ENCODE measurements at places on chromosomes 11 and 22.
A peak's percentile ranks its signal among the peaks of the same experiment; 100 is the strongest.

- no peak for DNase-seq
Observed at GRCh38 chr22:48237466-48238283, 1475.2 kb downstream of the TBC1D22A start.

- DNase-seq, result no peak
Observed at GRCh38 chr11:88042238-88042637, 133.0 kb downstream of the RAB38 start.

DNA sequence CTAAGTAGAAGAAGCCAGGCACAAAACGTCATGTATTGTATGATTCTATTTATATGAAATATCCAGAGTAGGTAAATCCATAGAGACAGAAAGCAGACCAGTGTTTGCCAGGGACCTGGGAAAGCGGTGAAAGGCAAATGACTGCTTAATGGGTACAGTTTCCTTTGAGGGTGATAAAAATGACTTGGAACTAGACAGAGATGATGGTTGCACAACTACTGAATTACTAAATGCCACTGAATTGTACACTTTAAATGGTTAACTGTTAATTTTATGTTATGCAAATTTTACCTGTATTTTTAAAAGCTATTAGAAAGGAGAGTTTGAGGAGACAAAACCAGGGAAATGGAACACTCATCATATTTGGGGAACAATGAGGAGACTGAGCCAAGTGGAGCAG lies 61.8 kb upstream of the USP47 start:
- DNase-seq, result no peak

DNA sequence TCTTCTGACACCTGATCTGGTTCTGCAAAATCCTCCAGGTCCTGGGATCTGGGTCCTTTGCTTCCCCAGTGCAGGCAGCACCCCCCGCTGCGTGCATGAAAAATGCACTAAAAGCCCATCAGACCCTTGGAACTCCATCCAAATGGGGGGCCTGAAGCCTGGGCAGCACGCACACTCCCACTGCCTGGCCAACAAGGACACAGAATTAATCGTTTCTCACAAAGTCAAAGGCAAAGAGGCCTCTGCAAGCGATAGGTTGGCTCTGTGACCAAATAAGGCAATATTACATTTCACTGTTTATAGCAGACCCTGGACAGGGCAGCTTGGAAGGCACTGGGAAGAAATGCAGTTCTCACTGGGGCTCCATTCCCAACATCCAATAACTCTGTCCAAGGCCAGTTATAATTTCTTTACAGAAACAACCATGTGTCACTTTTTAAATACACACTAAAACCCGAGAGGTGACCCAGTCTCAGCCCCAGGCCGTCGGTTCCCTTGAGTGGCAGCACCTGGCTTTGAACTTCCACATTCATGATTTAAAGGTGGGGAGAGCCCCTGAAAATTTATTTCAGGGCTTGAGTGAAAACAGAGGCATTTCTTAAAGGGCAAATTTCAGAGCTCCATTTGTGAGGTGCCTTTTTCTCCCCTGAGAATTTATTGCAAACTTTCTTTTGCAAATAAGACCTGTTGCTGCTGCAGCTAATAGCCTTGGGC lies 114.4 kb upstream of the ANO1 start:
- no peak for DNase-seq

- DNase-seq, result no peak
Observed at GRCh38 chr11:35629511-35629910, 11.3 kb downstream of the FJX1 start.

DNA sequence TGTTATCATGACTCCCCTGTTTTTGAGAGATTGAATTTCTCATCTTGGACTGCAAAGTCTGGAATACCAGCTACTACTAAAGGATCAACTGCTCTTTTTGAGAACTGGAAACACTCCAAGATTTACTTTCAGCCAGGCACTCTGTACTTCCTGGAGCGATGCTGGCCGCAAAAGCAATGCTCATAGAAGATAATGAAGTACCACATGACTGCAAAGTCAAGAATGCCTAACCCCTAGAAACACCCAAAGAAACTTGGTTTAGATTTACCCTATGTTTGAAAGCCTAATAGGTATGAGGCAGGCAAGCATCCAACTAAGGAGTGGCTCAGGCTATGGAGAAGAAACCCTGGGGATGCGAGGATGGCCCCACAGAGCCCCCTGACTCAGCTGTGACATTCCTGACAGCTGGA lies 47.7 kb upstream of the ARHGAP20 start:
- peak; percentile 65 for DNase-seq

DNA sequence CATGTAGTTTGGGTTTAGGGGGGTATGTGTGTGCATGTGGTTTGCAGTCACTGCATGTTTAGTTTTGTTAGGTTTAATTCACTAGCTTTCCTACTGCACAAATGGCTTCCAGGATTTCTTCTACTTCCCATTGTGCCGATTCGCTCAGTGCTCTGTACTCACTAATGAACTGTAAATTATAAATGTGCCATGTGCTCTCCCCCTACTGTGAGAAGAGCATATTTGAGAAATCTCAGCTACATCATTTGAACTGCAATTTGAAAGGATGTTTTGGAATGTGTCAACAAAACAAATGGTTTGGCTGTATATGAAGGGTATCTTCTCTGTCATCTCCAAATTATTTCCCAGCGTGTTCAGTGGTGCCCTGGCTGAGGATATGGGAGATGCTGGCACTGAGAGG lies 28.1 kb downstream of the CYB5R2 start:
- no peak for DNase-seq

DNA sequence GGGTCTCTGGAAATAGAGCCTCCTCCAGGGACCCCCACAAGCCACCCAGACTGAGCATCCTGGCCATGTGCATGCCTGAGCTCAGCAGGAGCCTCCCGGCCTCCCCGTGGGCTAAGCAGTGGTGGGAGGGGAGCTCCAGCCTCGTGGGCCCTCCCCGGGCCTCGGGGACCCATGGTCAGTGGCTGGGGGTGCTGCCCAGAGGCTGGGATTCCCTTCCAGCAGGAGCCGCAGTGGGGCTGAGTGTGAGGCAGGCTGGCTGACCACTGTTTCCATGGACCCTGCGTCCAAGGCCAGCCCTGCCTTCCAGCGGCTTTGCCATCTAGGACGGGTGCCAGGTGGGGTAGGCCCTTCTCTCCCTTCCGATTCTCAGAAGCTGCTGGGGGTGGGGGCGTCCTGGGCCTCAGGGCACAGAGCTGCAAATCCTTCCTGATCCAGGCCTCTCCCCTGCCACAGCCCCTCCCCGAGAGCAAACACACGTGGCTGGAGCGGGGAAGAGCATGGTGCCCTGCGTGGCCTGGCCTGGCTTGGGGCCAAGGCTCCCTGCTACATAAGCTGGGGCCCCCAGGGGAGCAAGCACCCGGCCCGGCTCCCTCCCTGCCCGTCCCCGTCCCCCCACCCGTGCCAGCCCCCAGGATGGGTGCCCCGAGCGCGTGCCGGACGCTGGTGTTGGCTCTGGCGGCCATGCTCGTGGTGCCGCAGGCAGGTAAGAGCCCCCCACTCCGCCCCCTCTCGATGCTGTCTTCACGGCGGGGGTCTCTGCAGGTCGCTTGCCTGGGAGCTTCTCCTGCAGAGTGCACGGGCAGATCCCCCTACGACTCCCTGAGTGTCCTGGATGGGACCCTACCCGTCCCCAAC lies at the start of gene MUC5B:
TSS of gene MUC5B (plus strand) at position 576 of the 855 bp plus-strand sequence. CDS start at position 634, 58 bp downstream.
- no peak for DNase-seq

DNA sequence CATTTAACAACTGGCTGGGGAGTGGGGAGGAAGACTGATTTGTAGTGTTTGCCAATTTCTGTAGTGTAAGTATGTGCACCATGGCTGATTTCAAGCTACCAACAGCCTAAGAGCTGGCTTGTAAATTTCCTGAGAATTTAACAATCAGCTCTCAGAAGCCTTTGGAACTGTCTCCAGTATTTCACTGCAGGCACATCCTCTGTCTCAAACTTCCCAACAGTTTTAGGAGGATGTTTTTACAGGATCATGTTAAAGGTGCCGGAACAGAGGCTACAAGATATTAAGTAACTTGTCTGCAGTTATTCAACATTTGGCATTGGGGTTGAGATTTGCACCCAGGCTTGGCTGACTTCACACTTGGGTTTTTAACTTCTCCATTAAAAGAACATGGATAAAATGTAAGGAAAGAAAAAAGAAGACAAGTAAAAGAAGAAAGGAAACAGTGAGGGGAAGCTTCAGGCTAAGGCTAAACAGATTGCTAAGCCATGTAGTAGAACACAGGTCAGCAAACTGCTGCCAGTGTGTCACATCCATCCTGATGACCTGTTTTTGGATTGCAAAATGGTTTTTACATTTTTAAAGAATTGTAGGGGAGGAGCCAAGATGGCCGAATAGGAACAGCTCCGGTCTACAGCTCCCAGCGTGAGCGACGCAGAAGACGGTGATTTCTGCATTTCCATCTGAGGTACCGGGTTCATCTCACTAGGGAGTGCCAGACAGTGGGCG lies 204.8 kb upstream of the SESN3 start:
- DNase-seq, result no peak

- no peak for DNase-seq
Observed at GRCh38 chr11:94211261-94211830, 82.7 kb downstream of the PANX1 start.

- no peak for DNase-seq
Observed at GRCh38 chr11:117825538-117826189, 1.1 kb upstream of the FXYD2 start.

GRCh38 chr11:107882095-107882820 lies 23.7 kb upstream of the SLC35F2 start:
- no peak for DNase-seq

GRCh38 chr11:117604336-117604995 lies 192.6 kb downstream of the DSCAML1 start:
- DNase-seq, result no peak

- DNase-seq, result no peak
Observed at GRCh38 chr11:80024119-80024518, 583.3 kb upstream of the TENM4 start.

DNA sequence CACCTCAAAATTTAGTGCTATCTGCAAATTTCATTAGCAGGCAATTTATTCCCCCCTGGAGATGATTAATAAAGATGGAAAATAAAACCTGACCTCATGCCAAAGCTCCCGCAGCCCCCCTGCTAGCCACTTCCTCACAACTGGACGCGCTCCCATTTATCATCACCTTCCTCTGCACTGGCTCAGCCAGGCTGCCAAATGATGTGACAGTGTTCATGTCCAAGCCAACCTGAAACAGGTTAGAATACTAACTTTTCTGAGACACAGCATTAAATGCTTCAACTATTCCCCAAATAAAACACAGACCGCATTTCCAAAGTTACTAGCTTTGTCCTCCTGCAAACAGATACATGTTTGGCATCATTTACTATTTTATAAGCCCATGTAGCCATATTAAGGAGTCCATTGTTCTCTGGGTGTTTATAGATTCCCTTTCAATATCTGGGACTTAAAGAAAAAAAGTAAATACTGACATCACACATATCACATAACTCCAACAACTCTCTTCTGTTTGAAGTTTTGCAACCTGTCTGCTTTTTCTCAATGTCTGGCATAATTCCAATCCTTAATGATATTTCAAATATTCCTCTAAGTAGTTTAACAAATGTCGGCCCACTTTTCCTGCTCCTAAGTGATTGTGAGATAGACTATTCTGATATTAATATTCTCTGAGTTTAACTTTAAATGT lies 829.7 kb upstream of the FAT3 start:
- no peak for DNase-seq

- DNase-seq, result no peak
Observed at GRCh38 chr22:20433191-20433590, 4.4 kb downstream of the SCARF2 start.

- no peak for DNase-seq
Observed at GRCh38 chr11:66663741-66664296, 13.9 kb downstream of the RBM4B start.

DNA sequence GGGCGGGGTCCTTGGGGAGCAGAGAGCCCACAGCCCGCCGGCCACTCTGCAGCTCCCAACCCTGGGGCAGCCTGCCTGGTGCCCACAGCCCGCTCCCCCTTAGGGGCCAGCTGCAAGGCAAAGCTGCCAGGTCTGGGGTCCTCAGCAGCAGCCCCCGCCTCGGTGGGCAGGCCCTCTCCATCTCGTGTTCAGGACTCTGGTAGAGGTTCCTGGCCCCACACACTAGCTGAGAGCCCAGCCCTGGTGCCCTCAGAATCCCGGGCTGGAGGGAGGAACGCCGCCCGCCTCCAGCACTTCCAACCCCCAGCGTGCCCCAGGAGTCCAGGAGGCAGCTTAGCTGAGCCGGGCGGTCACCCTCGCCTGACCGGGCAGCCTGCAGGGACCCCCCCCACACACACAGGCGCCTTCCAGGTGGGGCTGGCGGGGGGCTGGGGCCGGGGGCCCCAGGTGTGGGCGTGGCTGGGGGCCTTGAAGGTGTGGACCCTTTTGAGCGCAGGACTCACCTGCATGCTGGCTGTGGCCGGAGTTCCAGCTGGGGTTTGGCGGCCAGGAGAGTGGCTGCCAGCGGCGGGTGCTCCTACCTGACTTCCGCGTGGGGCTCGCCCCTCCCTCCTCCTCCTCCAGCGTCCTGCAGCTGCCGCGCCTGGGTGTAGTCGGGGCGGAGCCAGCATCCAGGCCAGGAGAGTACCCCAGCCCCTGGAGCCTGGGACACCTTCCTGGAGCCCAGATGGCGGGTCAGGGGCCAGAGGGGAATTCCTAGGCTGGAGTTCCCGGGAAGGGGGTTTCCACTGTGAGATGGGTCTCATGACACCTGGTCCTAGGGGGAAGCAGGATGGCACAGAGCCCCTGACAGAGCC lies at the start of gene ANO9:
TSS of gene ANO9 (minus strand) at position 594 of the 857 bp plus-strand sequence. CDS start at position 509, 85 bp downstream.
- DNase-seq, result no peak

GRCh38 chr22:47580121-47580520 lies 817.7 kb downstream of the TBC1D22A start:
- DNase-seq, result no peak

DNA sequence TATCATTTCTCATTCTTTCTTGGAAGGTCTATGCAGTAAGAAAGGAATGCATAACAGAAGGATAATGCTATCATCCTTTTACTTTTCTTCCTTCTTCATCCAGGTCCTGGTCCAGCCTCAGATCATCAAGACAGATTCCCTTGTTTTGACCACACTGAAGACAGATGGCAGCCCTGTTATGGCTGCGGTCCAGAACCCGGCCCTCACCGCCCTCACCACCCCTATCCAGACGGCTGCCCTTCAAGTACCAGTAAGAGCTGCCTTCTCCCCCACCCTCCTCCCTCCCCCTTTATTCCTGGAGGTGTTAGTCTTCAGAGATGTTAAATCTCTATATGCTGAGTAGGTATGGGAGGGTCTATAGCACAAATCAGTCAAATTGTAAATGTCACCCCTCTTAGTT lies 37.9 kb downstream of the SREBF2 start:
- DNase-seq, result no peak

- no peak for DNase-seq
Observed at GRCh38 chr11:11668274-11668673, 46.5 kb upstream of the GALNT18 start.

GRCh38 chr22:29202212-29203192 lies 3.2 kb upstream of the EMID1 start:
- DNase-seq, result peak; percentile 8

GRCh38 chr11:112211536-112211935 lies 14.7 kb upstream of the PTS start:
- DNase-seq, result no peak

DNA sequence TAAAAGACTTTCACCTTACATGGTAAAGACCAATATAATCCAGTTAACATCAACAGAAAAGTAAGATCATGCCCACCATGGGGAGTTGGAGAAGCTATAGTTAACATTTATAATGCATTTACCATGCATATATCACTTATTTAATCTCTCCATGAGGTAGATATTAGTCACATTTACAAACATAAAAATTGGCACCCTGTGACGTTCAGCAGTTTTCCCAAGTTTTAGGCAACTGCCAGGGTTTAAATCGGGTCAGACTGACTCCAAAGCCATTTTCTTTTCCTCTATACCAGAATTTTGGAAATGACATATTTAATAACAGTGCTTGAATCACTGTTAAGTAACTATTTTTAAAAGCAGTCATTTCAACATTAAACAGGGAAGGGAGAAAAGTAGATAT lies 266.3 kb downstream of the DDX10 start:
- DNase-seq, result no peak

GRCh38 chr11:18495703-18496102 lies 31.0 kb downstream of the TSG101 start:
- DNase-seq, result peak; percentile 5

All from fibroblast of the conjunctiva (primary cell).